ENCODE measurements at places on chromosomes 1 and 21.

DNA sequence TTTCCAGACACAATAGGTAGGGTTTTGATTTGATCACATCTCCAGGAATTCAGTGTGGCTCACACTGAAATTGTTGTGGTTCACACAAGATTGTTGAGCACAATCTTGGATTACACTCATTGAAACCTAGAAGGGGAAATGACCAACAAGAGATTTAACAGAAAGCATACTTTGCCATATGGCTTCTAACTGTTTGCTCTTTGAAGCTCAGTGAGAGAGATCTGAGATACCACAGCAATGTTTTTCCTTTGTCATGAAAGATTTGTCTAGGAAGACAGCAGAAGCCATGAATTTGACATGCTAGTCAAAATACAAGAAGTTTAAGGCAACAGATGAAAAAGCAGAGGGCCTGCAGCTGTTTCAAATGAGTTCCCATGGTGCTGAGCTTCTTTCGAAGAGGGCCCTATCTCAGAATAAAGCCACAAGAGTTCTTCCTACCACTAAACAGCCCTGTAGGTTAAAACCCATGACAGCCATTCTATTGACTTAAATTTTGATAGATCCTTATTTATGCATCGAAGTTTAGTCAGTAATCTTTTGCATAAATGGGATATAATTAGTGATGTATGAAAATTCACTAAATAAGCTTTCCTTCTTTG is 650.4 kb downstream of the LTN1 start:
- DNase-seq = no peak

GRCh38 chr1:236067854-236068454 is 3.1 kb upstream of the NID1 start:
- no peak for DNase-seq

DNA sequence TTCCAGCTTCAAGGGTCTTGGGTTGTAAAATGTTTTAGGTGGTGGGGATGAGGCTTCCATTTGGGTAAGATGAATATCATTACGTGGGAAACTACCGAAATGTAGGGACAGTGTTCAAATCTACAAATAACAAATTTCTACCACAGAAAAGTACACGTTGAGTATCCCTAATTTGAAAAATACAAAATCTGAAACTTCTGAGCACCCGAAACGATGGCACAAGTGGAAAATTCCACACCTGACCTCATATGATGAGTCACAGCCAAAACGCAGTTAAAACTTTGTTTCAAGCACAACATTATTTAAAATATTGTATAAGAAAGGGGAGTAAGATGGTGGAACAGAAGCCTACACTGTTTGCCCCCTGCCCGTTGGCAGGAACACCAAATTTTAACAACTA is 8.8 kb upstream of the HENMT1 start:
- no peak for DNase-seq

GRCh38 chr1:196007763-196008162 is 600.5 kb downstream of the KCNT2 start:
- DNase-seq = no peak

DNA sequence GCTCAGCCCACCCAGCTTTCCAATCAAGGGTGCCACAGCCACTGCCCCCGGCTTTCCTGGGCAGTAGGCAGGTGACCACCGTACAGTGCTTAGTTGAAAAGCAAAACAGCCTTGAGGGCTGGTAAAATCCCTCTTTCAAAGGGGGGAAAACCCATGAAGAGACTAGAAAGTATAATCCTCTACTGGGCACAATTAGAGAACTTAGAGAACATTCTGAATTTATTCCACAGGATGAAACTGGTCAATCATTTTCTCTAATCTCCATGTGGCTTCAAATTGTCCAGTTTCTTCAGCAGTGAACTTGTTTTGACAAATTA is 15.3 kb upstream of the LRRC47 start:
- no peak for DNase-seq

- no peak for DNase-seq
Observed at GRCh38 chr1:116379057-116379630, 6.1 kb downstream of the ATP1A1 start.
